ENCODE measurements at places on chromosomes 12 and 14.

DNA sequence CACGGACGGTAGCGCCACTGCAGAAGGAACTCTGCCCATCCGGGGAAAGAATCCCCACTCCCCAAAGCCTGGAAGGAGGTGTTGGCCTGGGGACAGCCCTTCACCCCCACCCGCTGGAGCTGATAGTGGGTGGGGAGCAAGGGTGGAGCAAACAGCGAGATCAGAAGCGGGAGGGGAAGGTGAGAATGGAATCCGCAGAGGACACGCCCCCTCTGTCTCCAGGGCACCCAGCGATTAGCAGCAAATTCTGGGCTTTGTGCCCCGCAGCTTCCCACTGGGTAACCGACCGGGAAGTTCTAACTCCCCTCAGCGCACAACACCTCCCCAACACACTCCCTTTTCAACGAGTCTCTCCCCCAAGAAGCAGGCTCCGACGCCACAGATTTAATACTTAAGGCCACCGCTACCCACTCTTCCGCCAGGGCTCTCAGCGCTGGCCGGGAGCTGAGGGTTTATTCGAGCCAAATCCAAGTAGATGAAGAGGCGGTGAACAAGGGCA is 1.4 kb downstream of the SLC25A29 start:
- H3K4me3 ChIP-seq = peak overlapping the region; percentile 73
- H3K36me3 ChIP-seq = no peaks in the 10 kb centered on the region
- peaks cover 18% of the 10 kb centered on the region for H3K4me1 ChIP-seq
- ATAC-seq = peak; percentile 6
- H3K27me3 ChIP-seq = no peaks in the 10 kb centered on the region

DNA sequence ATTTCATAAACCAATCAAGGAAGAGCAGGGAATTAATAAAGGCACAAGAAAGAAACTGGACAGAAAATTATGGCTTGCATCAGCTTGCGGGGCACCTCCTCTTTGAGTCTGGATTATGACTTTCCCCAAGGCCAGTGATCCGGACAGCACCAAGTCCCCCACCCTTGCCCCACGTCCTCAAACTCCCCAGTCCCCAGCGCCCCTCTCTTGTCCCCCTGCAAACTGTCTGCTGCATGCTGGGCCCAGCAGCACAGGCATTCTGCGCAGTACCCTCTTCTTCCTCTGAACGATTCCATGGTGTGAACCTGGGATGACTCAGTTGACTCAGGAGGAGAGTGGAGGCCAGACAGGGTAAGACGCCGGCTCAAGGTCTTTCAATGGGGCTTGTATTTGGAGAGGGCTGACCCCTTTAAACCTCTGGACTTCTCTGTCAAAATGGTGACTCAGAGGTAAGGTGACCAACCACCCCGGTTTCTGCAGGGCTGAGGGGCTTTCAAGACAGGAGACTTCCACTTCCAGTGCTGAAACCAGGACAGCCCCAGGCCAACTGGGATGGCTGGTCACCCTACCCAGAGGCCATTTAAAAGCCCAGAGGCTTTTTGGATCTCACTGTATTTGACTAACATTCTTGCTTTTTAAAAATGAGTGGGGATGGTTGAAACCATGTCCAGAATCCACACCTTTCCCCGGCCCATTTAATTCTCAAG is 13.5 kb downstream of the C14orf132 start:
- no peak for ATAC-seq
- no peaks in the 10 kb centered on the region for H3K27me3 ChIP-seq
- no peak overlapping the region for H3K4me3 ChIP-seq
- H3K36me3 ChIP-seq = no peaks in the 10 kb centered on the region
- H3K27ac ChIP-seq = peak overlapping the region; percentile 84

DNA sequence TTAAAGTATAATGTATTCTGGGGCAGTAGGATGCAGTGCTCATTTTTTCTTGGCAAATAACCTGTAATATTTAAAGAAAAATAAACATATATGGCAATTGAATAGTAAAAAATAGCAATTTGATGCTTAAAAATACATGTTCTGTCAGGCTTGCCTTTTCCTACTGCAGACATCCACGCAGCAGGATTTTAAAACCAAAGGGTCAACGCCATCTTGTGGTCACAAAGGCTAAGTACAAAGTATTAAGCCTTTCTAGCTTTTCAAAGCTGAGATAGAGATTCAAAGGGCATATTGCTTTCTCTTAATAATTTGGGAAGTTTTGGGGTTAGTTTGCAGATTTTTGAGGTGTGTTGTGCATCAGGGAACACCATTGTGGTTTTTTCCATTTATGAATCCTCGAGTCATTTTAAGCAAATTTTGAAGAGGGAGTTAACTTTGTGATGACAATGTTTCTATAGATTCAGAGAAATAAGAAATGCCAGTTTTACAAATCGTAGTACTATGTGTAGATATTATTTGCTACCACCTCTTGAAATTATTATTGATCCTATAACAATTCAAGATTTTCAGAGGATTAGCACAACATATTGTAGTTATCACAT is 4.7 kb upstream of the CCER1 start:
- H3K27me3 ChIP-seq = no peaks in the 10 kb centered on the region
- H3K4me3 ChIP-seq = no peak overlapping the region
- no peak overlapping the region for H3K27ac ChIP-seq
- H3K4me1 ChIP-seq = no peaks in the 10 kb centered on the region

DNA sequence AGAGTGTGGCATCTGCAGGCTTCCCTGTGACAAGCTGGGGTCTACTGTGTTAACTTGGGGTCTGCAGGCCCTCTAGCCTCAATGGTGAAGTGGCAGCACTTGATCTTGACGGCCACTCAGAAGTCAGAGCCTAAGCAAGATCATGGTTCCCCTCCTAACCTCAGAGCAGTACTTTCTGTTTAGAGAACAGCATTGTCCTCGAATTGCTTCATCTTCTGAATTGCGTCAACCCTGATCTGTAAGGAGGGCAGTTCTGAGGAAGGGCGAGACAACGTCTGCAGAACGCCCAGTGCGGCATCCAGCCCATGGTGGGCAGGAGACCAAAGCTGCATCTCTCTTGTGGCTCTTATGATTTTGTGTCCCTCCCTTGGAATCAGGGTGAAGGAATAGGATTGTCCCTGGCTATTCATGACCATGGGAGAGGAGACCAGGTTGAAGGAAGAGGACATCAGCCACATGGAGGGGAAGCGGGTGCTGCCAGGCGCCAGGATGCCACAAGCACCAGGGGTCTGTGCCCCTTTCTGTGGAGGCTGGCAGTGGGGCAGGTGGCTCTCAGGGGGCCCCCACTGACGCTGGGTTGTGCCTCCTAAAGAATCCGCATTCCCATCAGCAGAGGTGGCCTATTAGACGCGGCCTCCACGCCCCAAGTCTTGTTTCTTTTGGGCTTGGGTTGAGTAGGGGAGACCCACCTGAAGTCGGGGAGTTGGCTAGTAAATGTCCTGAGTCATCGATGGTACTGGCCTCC is 2.2 kb downstream of the SERPINA9 start:
- H3K4me1 ChIP-seq = no peaks in the 10 kb centered on the region
- no peaks in the 10 kb centered on the region for H3K36me3 ChIP-seq
- ATAC-seq = no peak
- H3K27ac ChIP-seq = no peak overlapping the region
- no peak overlapping the region for H3K4me3 ChIP-seq

- no peaks in the 10 kb centered on the region for H3K27me3 ChIP-seq
These were observed 134.2 kb downstream of the SMOC1 start for GRCh38 chr14:70013271-70013873.

DNA sequence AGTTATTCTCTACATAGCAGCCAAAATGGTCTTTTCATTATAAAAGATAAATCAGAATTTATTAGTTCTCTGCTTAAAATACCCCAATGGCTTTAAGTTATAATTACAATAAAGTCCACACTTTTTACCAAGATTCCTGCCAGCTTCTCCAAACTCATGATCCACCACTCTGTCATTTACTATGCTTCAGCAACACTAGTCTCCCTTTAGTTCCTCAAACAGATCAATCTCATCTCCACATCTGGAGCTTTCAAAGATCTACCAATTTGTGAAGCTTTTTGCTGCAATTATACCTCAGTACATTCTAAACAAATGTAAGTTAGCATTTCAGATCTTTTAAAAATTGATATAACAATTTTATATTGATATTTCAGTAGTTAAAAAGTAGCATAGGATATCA is 24.9 kb downstream of the CATSPERB start:
- no peaks in the 10 kb centered on the region for H3K36me3 ChIP-seq
- H3K4me1 ChIP-seq = no peaks in the 10 kb centered on the region

DNA sequence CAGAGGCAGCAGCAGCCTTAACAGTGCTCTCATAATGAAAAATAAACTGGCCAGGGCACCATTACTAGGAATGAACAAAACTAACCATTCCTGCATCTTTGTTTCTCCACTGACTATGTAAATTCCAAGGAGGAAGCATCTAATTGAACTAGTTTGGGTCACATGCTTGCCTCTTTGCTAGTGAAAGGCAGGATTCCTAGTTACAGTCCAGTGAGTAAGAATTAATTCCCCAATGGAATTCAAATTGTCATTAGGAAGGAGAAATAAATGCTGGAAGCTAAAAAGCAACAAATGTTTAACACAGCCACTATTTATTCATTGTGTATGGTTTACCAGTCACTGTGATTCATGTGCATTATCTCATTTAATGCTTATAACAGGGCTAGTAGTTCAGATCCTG is 316.0 kb downstream of the CCDC91 start:
- H3K27ac ChIP-seq = no peak overlapping the region
- no peak overlapping the region for H3K4me3 ChIP-seq
- H3K36me3 ChIP-seq = no peaks in the 10 kb centered on the region
- no peak for ATAC-seq

- no peaks in the 10 kb centered on the region for H3K36me3 ChIP-seq
- peaks cover 28% of the 10 kb centered on the region for H3K4me1 ChIP-seq
- H3K27me3 ChIP-seq = no peaks in the 10 kb centered on the region
- H3K4me3 ChIP-seq = peak overlapping the region; percentile 46
- no peak overlapping the region for H3K27ac ChIP-seq
These were observed 870 bp downstream of the BMAL2 start for GRCh38 chr12:27333403-27334009.

DNA sequence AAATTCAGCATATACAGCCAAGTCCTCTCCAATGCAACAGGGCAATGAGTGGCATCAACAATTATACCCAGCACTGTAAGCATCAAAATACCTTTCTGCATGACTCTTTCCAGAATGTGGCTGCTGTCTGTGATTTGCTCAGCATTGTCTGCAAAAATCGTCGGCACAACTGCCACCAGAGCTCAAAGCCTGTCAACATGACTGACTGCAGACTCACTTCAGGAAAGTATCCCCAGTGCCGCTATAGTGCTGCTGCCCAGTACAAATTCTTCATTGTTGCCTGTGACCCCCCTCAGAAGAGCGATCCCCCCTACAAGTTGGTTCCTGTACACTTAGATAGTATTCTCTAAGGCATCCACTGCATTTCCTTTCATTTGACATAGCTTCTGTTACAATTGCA is 735 bp downstream of the RNASE6 start:
- ATAC-seq = no peak
- no peak overlapping the region for H3K27ac ChIP-seq
- no peaks in the 10 kb centered on the region for H3K27me3 ChIP-seq
- peak overlapping the region; percentile 19 for H3K4me3 ChIP-seq
- H3K4me1 ChIP-seq = no peaks in the 10 kb centered on the region

- H3K4me1 ChIP-seq = peaks cover 6% of the 10 kb centered on the region
- H3K27me3 ChIP-seq = no peaks in the 10 kb centered on the region
- H3K36me3 ChIP-seq = peaks cover 19% of the 10 kb centered on the region
- H3K27ac ChIP-seq = no peak overlapping the region
These were observed 91.7 kb downstream of the DERA start for GRCh38 chr12:16002880-16003279.

- ATAC-seq = no peak
- H3K36me3 ChIP-seq = no peaks in the 10 kb centered on the region
- no peaks in the 10 kb centered on the region for H3K27me3 ChIP-seq
- peak overlapping the region; percentile 90 for H3K27ac ChIP-seq
- H3K4me1 ChIP-seq = peaks cover 2% of the 10 kb centered on the region
These were observed 2.1 kb upstream of the TRMT61A start for GRCh38 chr14:103526914-103527248.

DNA sequence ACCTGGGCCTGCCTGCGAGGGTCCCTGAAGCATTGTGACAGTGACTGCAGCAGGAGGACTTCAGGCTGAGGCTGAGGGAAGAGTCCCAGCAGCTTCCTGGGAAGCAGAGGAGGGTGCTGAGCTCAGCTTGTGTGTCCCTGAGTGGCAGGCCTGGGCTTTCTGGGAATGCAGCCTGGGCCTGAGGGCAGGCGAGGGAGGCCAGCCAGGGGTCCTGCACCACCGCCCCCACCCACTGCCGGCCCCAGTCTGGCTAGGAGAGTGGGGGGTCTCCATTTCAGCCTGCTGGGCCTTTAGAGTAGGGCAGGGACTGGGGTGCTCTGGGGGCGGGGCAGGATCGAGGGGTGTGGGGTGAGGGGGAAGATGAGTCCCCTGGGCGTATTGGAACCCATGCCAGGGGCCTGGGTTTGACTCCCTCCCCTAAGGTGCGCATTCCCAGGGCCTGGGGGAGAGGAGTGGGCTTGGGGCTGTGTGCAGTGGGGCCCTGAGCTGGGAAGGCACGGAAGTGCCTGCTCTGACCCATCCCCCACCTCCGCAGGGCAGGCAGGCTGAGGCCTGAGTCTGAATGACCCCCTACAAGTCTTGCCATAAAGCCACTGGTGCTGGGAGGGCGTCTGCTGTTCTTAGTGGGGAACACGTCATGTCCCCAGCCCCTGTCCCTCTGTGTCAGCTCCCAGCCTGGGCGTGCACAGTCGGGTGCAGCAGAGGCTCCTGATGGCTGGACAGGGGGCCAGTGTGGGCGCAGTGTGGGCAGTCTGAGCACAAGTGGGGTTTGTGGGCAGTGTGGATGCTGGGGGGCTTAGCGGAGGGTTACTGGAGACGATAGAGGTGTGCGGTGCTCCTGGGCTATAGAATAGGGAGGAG is 46.4 kb downstream of the KRT80 start:
- H3K4me1 ChIP-seq = peaks cover 6% of the 10 kb centered on the region
- ATAC-seq = no peak
- H3K4me3 ChIP-seq = no peak overlapping the region
- H3K27me3 ChIP-seq = no peaks in the 10 kb centered on the region

DNA sequence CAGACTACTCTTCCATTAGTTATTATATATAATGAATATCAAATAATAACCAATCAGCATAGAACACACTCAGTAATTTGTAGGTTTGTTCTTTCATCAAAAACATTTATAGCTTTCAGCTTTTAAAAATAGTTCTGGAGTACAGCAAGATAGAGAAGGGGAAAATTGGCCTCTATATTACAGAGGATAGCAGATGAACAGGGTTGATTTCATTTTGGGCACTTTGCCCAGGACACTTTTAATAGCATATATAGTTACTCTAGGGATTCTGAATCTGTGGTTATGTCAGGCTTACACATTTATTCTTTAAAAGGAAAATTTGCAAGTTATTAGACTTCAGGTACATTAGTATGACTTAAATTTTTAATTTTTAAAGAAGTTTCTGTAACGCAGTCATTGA is 52.6 kb downstream of the IFT81 start:
- H3K27ac ChIP-seq = no peak overlapping the region
- no peak overlapping the region for H3K4me3 ChIP-seq

GRCh38 chr12:12645485-12645884 is 33.8 kb downstream of the CREBL2 start:
- H3K4me3 ChIP-seq = no peak overlapping the region
- H3K36me3 ChIP-seq = no peaks in the 10 kb centered on the region
- no peak overlapping the region for H3K27ac ChIP-seq
- H3K4me1 ChIP-seq = no peaks in the 10 kb centered on the region
- peak; percentile 25 for ATAC-seq

- H3K36me3 ChIP-seq = no peaks in the 10 kb centered on the region
- H3K27ac ChIP-seq = no peak overlapping the region
- no peak overlapping the region for H3K4me3 ChIP-seq
- no peaks in the 10 kb centered on the region for H3K27me3 ChIP-seq
- no peaks in the 10 kb centered on the region for H3K4me1 ChIP-seq
- no peak for ATAC-seq
These were observed 95.6 kb upstream of the E2F7 start for GRCh38 chr12:77160931-77161330.
